Caco-2 (cell line): ENCODE measurements at places on chromosomes 3 and 15. TPM values are rescaled to one million over a fixed set of nuclear protein-coding genes. Genes with fewer than 3 reads are reported as not detected.
A peak's percentile ranks its signal among the peaks of the same experiment; 100 is the strongest.

MGLL gene
- 7.8 and 8.4 TPM in 2 replicates for total RNA-seq

GRCh38 chr3:26198609-26199008, 408.7 kb downstream of the OXSM start:
- no peak for DNase-seq

GRCh38 chr15:53618461-53618860, 141.0 kb downstream of the WDR72 start:
- no peak for DNase-seq

CAND2 gene
- not detected in 2 replicates for total RNA-seq

GRCh38 chr3:49387721-49388120, 24.1 kb downstream of the RHOA start:
- DNase-seq: no peak

DNA sequence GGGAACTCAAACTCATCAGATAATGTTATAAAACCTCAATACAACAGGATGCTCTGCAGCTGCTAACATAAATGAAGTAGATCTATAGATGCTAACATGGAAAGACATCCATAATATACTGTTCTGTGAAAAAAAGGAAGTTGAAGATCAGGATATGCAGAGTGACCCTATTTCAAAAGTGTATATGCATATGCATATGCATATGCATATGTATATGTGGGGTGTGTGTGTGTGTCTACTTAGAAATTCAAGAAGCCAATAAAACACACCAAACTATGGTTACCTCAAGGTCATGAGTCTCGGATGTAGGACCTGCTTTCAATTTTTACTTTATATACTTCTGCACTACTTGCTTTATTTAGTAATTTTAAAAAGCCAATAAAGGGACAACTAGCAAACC, 125.6 kb downstream of the ABHD5 start:
- DNase-seq: no peak

GRCh38 chr15:25766417-25766816, 96.7 kb downstream of the ATP10A start:
- no peak for DNase-seq

GRCh38 chr3:171054921-171055320, 28.4 kb upstream of the SLC2A2 start:
- no peak for DNase-seq

GRCh38 chr3:134795746-134796280, 753 bp downstream of the EPHB1 start:
- DNase-seq: no peak

CD96 gene
- total RNA-seq: 0.59 and 1.5 TPM in 2 replicates

DNA sequence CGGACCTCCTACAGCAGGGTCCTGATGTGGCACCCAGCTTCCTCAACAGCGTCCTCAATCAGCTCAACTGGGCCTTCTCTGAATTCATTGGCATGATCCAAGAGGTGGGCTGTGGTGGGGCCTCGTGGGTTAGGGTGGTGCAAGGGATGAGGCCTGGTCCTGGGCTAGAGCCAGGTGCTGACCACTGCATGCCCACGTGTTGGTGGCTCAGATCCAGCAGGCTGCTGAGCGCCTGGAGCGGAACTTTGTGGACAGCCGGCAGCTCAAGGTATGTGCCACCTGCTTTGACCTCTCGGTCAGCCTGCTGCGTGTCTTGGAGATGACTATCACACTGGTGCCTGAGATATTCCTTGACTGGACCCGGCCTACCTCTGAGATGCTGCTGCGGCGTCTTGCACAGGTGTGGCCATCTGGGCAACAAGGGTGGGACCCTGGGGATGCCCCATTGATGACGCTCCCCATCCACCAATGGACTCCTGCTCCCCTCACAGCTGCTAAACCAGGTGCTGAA, 3.8 kb downstream of the AMIGO3 start:
- no peak for DNase-seq

DNA sequence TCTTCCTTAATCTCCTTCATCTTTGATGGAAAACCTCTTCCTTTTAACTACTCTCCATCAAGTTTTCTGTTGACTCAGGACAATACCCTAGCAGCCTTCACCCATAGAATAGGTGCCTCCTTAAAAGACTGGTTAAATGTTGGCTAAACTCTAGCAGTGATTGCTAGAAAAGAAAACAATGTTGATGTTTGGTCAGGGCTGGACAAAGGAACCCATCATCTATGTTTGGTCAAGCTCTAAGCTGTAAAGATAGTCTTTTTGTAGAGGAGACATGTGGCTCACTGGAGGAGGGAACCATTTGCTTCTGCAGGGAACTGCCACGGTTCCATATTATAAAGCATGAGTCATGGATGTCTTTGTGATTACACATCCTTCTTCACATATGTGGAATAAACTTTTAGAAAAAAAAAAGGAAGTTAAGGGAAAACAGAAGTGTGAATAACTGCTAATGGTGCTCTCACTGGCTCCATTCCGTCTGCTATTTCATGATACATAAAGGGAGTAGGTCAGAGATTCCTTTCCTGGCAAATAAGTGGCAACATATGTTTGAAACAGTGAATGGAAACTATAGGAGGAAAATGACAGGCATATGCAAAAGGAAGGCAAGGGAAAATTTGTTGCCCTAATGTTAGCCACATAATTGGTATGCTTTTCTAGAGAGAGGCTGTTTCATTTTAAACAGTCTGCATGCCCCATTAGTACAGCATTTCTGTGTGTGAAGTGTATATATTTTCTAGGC, 78.2 kb downstream of the CMSS1 start:
- peak; percentile 66 for DNase-seq

GRCh38 chr15:99502182-99502581, 63.6 kb upstream of the MEF2A start:
- no peak for DNase-seq

AADACL2 gene
- total RNA-seq: not detected in 2 replicates

DNA sequence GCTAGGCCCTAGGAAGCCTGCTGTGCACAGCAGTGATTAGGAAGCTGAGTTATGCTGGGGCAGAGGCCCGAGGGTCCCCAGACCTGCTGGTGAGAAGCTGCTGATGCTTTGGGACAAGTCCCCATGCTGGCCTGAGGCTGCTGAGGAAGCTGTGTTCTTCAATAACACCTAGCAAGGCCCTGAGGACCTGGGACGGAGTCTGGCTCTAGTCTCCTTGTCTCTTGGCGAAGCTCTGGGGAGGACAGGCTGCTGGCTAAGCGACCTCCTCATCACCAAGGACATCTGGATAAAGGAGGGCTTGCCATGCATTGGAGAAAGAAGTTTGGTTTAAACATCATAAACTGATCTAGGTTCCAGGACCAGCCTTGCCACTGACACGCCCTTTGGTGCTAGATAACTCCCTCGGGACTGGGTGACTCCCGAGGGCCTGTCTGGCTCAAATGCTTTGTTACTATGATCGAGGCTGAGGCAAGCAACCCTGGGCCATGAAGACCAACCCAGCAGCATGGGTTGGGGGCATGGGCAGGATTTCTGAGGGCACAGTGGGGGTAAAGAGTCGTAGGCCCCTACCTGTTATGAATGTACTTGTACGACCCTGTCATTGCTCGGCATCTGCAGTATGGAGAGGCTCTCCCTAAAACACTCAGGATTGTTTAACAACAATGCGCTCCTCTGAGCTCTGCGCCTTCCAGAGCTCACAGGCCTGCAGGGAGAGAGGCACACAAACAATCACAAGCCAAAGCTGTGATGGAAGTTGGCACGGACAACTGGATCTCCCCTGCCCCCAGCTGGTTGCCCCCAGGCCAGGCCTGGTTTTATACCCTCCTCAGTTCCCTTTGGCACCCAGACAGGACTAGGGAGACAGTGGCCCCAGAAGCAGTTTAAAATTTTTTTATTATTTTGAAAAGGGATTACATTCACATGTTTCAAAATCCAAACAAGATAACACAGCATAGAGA, 64.4 kb downstream of the LINGO1 start:
- DNase-seq: no peak

GOLGA6L7 gene
- total RNA-seq: not detected in 2 replicates

- no peak for DNase-seq
These were observed 8.6 kb downstream of the CEP63 start for GRCh38 chr3:134494495-134494894.

UBA7 gene
- 0.93 TPM in 1 of 2 replicates, not detected in the other for total RNA-seq

CNTN3 gene
- total RNA-seq: not detected in 2 replicates
